Foreskin fibroblast (primary cell): ENCODE measurements at places on chromosomes 2 and 18.

GRCh38 chr2:144325086-144325485 lies 194.8 kb downstream of the ZEB2 start:
- no peak for DNase-seq

- DNase-seq, result peak; percentile 95
Observed at GRCh38 chr2:3168230-3168891, 209.3 kb downstream of the EIPR1 start.

GRCh38 chr2:183219888-183220287 lies 95.6 kb downstream of the NUP35 start:
- no peak for DNase-seq

DNA sequence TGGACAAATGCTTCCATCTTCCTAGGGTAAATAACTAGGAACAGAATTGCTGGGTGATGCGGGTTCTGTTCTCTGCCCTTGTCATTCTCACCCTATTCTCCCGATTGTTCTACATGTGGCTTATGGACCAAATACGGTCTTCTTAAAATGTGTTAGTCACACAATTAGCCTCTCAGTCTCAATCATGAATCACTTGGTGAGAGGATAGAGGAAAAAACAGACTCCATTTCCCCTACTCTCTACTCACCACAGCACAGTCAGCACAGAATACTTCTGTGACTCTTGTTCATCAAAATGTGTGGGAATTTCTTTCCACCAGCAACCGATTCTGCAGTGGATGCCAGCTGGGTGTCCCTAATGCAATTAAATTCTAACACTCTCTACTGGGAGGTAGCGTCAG lies 125.2 kb downstream of the SH3BP4 start:
- DNase-seq, result no peak
